ENCODE measurements at places on chromosomes 13 and 19. TPM values are rescaled to one million over a fixed set of nuclear protein-coding genes. Genes with fewer than 3 reads are reported as not detected.

Gene NEK5
- total RNA-seq, result under 0.01 TPM

GRCh38 chr13:100244431-100244830 is 155.5 kb downstream of the PCCA start:
- peak; percentile 18 for DNase-seq

- peak; percentile 25 for DNase-seq
Measured at GRCh38 chr19:480016-480855, 16.1 kb upstream of the MADCAM1 start.

- DNase-seq, result no peak
Measured at GRCh38 chr13:95180513-95181245, 120.6 kb downstream of the ABCC4 start.

DNA sequence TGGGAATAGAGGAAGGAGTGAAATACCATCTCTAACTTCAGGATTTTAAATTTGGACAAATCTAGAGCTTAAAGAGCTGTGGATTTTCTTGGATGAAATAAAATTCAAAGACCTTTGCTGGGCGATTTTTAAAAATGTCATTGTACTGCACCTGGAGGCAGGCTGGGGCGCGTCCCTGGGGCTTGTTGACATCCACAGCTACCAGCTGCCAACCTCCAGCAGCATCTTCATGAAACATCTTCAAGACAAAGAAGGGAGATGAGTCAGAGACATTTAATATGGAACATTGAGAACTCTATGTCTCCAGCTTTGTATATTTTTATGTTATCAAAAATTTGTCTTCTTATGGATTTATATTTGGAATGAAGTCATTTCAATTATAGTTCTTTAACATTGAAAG is 132.5 kb downstream of the NALCN start:
- DNase-seq, result no peak

GRCh38 chr19:18507727-18508440 is 14.0 kb downstream of the ELL start:
- peak; percentile 57 for DNase-seq

- DNase-seq, result no peak
Measured at GRCh38 chr13:74299721-74300120, 165.5 kb upstream of the KLF12 start.

DNA sequence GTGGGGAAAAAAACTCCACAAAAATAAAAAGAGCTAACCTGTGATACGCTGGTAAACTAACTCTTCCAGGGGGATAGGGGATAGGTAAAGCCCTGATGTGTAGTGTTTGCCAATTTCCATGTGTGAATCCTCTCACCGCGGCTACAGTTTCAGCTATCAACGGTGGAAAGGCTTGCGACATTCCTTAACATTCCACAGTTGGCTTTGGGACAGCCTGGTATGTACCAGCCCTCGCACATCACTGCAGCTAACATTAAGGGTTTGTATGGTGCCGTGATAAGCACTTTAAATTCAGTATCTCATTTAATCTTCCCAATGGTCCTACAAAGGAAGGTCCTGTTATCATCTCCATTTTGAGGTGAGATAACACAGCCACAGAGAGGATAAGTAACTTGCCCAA is 112.4 kb downstream of the KATNAL1 start:
- DNase-seq, result no peak

DNA sequence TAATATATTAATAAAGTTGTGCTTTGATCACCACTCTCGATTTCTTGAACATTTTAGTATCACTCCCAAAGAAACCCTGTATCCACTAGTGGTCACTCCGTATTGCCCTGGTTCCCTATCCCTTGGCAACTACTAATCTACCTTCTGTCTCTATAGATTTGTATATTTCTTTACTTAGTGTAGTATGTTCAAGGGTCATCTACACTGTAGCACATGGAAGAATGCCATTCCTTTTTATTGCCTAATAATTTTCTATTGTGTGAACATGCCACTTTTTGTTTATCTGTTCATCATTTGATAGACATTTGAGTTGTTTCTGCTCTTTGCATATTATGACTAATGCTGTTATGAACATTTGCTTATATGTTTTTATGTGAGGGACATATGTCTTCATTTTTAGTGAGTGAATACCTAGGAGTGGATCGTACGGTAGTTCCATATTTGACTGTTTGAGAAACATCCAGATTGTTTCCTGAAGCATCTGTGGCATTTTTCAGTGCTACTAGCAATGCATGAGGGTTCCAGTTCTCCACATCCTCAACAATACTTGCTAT is 254.0 kb downstream of the GPC6 start:
- no peak for DNase-seq
